Femur (tissue), 1 donor: ENCODE measurements at places on chromosomes 1 and 21.
A peak's percentile ranks its signal among the peaks of the same experiment; 100 is the strongest.

GRCh38 chr1:40391688-40392145 is 18.2 kb downstream of the SMAP2 start:
- no peak for DNase-seq

DNA sequence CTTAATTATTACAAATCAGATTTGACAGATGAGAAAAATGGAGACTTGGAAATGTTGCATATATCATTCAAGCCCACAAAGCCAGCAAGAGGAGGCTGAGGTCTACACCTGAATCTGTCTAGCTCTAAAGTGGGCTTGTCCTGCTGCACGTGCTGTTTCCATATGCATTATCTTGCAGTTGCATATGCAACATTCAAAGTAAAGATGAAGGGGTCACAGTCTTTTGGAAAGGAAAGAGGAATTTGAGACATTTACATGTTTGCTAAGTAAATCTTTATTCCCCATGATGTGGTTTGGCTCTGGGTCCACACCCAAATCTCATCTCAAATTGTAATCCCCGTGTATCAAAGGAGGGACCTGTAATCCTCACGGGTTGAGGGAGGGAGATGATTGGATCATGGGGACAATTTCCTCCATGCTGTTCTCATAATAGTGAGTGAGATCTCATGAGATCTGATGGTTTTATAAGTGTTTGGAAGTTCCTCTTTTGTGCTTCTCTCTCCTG is 98.3 kb downstream of the BACH1 start:
- no peak for DNase-seq

DNA sequence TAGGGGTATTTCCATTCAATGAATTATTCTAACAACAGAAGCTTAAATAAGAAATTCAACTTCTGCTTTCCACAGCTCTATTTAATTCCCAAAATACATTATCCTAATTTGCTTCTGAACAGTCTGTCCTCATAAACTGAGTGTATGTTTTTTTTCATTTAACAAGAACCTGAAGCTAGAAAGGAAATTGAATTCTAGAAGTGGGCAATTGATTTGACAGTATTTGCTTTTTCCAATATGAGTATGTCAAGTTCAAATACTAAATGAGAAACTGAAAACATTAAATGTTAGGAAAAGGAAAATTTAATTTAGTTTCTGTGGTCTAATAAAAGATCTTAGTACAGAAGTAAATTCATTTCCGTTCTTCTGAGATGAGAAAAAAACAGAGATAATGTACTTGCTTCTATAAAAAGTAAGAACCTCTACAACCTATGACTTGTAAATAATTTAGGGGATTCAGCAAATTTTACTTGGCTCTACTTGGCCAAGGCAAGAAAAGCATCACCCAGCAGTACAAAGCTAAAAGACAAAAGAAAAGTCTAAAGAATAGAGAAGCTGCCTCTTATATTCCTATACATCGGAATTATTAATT is 31.1 kb downstream of the RAB3GAP2 start:
- no peak for DNase-seq

DNA sequence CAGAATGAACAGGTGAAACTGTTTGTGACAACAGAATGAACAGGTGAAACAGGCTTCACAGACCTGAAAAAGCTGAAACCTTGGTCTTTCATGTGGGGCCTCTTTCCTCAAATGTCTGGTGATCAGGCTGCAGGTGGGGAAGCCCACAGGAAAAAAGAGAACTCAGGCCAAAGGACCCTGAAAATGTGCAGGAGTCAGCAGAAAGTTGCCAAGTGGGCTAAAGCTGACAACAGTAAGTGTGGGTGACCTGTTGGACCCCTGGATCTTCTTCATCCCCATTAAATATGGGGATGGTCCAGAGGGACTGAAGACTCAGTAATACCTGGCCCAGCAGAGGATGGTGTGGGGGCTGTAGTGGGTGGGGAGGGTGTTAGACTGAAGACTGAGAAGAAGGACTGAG is 9.1 kb upstream of the CHIT1 start:
- DNase-seq, result no peak

DNA sequence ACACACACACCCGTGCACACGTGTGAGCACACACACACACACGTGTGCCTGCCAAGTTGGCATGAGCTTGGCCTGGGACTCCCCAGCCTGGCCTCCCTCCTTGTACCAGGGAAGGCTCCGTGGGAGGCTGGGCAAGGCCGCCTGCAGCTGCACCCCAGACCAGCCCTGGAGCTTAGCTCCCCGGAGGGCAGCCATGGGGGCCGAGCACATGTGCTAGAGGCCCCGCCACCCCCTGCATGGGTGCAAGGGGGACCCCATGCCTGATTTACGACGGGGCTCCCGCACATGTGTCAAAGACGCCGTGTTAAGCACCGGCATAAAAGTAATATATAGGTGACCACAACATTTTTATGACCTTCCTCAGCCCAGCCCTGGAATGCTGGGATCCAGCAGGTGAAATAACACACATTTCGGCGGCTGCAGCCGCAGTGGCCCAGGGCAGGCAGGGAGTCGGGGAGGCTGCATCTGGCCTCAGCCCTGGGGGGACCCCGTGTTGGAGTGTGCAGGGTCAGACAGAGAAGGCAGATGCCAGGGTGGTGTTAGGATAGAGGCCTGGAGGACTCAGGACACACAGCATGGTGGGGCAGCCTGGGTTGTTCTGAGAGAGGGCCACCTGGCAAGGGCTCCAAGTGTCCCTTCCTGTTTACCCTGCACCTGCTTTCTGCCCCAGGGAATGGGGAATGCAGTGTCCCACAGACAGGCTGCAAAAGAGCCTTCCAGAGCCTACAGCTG is 56.3 kb downstream of the WNT9A start:
- DNase-seq, result peak; percentile 13

DNA sequence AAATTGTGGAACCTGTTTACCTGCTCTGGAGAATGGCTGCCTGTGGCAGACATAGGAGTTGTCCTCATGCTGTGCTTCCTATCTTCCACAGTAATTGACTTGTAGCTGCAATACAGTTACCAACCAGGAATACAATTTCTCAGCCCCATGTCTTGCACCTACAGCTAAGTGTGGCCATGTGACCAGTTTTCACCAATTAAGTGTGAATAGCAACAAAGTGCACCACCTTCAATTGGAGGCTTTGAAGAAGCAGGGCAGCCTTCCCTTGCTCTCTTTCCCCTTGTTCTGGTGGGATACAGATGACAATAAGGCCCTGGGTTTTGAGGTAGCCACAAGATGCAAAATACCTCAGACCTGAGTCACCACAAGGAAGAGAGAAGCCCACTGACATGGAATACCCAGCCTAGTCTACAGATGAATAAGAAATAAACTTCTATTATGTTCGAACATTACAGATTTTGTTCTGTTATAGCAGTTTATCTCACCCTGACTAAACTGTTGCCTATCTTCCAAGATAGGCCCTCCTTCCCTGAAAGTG is 70.2 kb upstream of the S1PR1 start:
- no peak for DNase-seq

DNA sequence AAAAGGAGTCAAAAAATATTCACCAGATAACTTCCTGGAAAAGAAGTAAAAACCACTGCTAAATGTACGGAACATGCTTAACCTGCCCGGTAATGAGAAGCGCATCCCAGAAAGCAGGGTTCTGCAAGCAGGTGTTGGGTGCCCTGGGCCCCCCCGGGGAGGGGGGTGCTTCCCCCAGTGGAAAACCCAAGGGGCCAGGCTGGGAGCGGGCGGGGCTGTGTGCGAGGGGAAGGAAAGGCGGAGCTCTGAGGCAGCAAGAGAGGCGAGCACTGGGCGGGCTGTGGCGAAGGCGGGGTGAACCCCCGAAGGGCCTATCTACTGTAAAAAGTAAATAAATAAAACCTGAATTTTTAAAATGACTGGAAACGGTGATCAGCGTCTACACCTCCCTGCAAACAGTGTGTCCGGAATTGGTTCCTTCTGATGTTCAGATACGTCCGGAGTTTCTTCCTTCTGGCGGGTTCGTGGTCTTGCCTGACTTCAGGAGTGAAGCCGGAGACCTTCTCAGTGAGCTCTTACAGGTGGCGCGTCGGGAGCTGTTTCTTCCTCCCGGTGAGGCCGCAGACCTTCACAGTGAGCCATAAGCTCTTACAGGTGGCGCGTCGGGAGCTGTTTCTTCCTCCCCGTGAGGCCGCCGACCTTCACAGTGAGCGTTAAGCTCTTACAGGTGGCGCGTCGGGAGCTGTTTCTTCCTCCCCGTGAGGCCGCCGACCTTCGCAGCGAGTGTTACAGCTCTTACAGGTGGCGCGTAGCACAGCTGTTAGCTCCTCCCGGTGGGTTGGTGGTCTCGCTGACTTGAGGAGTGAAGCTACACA is 13.4 kb downstream of the FTCD start:
- DNase-seq, result no peak
